ENCODE measurements at places on chromosomes 16 and 17.

GRCh38 chr17:7833011-7833794 is 814 bp upstream of the KDM6B start:
- DNase-seq = no peak

DNA sequence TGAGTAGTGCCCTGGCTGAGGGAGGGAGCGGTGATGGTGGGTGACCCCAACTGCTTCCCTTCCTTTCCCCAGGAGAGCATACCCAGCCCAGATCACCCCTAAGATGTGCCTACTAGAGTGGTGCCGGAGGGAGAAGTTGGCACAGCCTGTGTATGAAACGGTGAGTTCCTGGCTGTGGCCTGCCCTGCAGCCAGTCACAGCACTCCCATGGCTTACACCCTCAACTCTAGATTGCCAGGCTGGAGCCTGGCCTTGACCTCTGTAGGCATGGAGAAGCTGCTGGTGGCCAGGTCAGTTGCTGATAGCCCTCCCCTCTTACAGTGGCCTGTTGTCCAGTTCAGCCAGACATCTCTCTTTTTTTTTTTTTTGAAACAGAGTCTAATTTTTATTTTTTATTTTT is 8.6 kb upstream of the NFATC3 start:
- DNase-seq = no peak

DNA sequence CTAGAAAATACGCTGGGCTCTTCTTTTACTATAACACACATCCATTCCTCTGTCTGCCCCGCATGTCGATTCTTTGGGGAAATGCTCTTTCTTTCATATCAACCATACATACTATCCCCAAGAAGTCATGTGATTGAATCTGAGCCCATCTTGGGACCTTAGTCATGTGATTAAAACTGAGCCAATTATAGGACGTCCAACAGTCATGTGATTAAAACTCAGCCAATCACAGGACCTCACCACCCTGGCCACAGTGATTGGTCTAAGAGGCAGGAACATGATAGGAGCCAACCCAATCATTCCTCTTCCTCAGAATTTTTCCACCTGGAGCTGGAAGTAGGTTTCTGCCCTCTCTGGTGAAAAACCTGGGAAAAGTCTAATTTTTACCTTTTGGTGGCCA is 78.8 kb downstream of the TMEM114 start:
- DNase-seq = no peak

DNA sequence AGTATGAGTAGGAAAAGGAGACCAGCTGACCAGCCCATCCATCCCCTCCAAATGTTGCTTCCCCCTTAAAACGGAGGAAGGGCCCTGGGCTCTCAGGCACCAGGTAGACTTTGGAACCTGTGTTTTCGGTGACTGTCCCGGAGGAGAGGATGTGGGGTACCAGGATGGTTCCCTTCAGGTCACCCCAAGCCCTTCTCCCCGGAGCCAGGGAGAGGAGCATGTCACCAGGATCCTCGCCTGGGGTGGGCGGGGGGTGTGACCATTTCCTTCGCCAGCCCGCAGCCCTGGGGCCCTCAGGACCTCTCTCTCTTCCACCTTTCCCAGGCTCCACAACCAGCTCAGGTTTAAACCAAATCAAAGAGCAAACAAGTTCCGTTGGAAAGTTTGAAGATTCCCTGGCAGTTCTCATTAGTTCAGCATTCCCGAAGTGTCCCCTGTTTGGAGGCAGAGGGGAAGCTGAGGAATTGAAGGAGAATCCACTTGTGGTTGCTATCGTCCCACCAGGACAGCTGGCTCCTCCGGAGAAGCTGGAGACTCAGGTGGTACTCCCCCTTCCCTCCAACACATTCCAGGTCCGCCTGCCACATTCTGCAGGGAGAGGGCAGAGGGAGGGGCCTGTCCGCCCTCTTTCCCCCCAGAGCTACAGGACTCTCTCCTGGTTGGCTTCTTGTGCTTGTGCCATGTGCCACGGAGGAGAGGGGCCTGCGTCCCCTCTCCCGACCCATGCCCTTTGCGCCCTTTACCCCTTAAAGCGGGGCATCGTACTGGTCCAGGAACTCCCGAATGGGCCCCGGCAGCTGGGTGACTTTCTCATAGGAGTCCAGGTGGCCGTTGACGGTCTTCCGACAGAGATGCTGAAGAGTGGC is 2.0 kb downstream of the SOCS3 start:
- no peak for DNase-seq

GRCh38 chr16:2842340-2843000 is 12.4 kb downstream of the ZG16B start:
- peak; percentile 91 for DNase-seq

DNA sequence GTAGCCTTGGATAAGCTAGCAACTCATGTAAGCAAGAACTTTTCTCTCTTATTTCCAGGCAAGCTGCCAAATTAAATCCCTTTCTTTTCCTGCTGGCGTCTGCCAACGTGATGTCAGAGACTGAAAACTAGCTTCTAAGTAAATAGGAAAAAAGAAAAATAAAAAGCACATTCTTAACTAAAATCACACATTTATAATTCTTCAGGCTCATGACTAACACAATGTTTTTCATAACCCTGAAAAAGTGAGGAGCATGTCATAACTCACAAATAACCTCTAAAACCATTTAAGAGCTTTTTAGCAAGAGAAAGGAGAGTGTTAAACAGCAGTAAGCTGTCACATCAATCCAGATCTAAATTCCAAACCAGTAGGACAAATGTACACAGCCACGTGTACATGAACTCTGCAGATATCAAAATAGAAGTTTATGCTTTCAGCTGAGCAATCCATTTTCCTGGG is 110.0 kb downstream of the N4BP1 start:
- peak; percentile 67 for DNase-seq

DNA sequence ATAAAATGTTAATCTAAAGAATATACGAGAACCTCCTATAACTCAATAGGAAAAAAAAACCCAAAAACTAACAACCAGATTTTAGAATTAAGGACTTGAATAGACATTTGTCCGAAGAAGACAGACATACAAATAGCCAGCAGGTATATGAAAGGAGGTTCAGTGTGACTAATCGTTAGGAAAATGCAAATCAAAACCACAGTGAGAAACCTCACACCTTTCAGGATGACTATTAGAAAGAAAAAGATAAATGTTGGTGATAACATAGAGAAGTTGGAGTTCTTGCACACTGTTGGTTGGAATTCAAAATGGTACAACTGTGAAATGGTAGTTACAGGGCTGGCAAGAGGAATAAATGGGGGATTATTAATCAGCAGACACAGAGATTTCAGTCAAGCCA is 339.0 kb downstream of the TMEM114 start:
- DNase-seq = no peak

- DNase-seq = no peak
These were observed 54.6 kb downstream of the TBC1D16 start for GRCh38 chr17:79981090-79981489.

DNA sequence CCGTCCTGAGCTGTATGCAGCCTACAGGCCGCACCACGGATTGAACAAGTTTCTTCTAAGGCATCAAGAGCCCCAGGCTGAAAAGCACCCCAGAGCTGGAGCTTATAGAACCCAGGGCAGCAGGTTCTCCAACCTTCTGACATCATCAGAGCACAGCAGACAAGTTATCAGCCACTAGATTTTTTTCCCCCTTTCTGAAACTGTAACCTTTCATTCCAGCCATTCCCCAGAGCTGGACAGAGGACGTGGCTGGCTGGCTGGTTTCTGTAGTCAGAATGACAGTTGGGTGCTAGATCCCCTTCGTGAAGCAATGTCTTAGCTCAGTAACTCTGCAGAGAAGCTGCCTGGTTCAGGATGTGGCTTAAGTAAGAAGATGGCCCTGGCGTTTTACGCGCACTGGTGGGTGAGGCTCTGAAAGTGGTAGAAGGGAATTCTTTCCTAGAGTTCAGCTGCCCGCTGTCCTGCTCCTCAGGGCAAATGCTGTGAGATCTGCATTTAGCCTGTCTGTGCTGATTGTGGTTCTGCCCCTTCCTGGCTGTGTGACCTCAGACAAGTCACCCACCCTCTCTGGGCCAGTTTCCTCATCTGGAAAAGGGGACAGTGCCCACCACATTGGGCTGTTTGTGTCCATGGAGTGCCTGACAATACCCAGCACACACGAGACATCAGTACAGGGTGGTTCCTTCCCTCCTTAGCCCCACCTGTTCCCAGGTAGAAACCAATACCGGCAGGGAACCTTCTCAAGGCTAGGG is 9.1 kb downstream of the DEXI start:
- DNase-seq = no peak

DNA sequence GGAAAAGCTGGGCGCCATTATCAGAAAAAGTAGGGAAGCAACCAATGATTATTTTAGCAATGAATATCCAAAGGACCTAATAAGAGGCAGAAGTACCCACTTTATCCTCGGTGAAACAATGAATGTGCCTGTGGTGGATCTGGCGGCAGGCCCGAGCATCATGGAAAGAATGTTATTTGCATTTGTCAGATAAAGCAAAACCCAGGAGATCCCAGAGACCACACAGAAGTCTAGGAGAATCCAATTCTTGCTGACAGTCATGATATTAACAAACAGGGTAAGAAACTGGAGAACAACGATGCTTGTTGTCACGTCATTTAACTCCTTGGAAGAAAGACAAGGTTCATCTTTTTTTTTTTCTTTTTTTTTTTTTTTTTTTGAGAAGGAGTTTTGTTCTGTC is 12.0 kb upstream of the TNRC6A start:
- no peak for DNase-seq

DNA sequence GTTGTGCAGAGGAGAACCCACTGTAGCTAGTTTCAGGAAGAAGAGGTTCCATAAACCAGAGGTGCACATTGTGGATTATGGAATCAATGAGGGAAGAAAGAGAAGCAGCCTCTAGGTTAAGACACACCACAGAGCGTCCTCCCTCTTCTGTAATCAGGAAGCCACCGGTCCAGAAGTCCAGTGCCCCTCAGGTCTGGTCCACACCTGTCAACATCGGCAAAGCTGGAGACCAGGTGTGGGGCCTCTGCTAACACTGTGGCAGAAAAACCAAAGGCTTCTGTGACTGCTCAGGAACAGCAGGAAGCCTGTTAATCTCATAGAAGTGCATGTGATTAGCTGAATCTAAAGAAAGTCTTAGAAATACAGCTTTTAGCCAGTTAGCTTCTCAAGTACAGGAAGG is 23.3 kb downstream of the LIMD2 start:
- DNase-seq = no peak

DNA sequence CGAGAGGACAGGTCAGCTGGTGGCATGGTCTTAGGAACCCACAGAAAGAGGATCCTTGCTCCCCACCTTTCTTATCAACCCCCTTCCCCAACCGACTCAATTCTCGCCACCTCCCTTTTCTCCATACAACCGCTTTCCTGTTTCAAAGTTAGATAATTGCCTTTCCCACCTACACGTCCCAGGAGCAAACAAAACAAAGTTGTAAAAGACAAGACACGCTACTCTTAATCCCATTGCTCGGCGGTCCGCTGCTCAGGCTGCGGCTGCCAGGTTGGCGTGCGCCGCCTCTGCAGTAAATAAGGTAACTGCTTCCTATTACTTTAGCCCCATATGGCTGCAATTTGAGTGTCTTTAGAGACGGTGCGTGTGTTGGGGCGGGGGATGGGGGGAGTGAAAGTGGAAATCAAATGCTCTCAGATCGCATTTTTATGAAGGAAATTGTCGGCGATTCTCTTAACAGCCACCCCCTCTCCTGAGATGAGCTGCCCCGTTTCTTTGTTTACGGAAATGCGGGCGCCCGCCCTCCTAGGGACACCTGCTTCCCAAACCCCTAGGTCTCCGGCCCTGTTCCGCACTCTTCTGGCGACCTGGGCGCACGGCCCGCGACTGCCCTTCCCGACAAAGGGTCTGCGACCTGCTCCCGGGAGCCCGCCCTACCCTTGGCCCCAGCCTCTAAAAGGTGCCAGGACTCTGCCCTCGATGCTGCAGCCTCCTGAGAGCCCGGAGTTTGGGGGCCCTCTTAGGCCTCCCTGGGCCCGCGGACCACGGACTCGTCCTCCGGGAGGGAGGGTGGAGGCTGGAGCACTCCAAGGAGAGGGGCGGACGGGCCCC is 3.7 kb upstream of the CBX8 start:
- DNase-seq = no peak

DNA sequence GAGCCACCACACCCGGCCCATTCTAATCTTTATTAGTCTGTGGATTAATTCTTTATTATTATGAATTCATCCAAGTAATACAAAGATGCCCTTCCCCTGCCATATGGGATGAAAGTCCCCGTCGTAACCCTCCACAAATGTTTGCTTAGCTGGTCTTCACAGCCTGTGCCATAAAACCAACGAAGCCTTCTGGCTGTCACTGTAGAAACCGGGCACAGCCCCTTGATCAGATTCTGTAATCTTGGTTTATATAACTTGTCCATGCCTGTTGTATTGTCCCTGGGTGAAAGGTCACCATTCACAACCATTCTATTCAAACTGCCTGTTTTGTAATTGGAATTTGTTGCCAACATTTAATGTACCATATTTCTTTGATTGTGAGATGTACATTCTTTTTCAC is 66.5 kb downstream of the ATP2C2 start:
- DNase-seq = no peak

DNA sequence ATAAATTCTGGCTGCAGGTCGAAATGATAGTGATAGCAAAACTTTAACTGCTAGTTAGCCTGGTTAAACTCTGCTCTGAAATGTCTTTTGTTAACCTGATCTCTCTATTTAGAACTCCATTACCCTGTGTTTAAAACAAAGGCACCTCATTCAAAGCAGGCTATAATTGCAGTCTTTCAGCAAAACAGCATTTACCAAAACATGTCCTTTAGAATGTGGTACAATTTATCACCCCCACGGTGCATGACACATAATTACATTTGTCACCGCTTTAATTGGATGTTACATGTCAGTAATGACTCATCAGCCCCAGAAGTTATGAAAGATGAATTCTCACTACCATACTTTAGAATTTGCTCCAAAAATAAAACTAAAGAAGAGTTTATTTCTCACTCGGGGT is 295.4 kb downstream of the TOX3 start:
- peak; percentile 6 for DNase-seq

- no peak for DNase-seq
These were observed 29.7 kb downstream of the TIMM22 start for GRCh38 chr17:1026599-1026975.

DNA sequence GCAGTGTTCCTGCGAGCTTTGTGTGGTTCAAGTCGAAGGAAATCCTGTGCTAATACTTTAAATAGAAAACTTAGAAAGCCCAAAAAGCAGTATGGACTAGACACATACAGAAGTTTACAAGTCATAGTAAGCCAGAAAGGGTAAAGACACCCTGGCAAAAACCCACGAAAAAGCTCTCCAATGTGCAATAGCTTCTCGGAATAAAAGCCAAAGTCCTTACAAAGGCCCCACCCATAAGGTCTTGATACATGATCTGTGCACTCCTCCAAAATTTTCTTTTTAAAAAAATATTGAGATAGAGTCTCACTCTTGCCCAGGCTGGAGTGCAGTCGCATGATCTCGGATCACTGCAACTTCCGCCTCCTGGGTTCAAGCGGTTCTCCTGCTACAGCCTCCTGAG is 10.3 kb downstream of the C16orf86 start:
- no peak for DNase-seq

- peak; percentile 80 for DNase-seq
These were observed 10.6 kb upstream of the TERF2 start for GRCh38 chr16:69396187-69397061.

GRCh38 chr16:80380514-80380913 is 160.3 kb upstream of the DYNLRB2 start:
- no peak for DNase-seq
